Stimulated activated memory B cell treated with anti-CD40 and anti-IgM and Interleukin-4, amounts not matched to agents 10 μg/mL and 1 μg/mL and 100 μg/mL, for 72 hours (primary cell): ENCODE measurements at places on chromosomes 6 and 20.

DNA sequence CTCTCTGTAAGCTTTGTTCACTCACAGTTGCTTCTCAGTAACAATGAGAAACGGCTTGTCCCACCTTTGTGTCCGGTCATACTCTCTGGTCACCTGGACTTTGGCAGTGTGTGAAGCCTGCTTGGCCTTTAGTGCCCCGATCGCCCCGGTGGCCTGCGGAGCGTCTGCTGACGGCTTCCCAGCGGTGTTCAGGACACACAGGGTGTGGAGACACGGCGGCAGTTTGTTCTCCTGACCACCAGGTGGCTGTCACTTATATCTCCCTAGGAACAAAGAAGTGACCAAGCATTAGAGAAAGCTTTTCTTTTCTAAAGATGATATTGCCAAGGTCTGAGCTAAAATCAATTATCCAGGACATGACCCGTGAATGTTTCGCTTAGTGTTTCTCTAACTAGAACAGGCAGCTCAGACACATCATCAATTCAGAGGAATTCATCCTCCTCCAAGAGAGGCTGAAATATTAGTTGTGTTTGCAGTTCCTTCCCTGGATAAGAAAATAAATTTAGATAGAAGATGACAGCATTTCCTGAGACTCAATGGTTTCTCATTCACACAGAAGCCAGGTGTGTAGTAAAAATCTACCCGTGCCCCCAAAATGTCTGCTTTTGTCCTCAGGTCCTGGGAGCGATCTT lies 167.4 kb upstream of the THBS2 start:
- peaks cover 17% of the 10 kb centered on the region for H3K27me3 ChIP-seq
- no peaks in the 10 kb centered on the region for H3K4me1 ChIP-seq
- H3K36me3 ChIP-seq = no peaks in the 10 kb centered on the region
- ATAC-seq = peak; percentile 27
- no peak overlapping the region for H3K27ac ChIP-seq

DNA sequence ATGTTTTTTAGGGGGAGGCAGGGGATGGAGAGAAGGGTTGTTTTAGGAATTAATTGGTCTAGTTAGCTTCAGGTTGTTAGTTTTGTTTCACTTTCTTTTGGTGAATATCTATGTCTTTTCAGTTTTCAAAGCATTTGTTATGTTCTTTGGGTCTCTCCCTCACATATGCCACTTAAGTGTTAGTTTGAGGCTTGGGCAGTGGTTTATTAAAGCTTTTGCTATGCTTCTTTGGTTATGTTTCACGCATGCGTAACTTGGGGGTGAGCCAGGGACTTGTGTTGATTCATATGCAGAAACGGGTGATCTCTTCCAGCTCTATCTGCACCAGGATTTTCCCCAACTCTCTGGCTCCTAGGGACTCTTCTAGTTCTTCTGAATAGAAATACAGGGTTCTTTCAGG lies 11.4 kb upstream of the MMS22L start:
- H3K4me3 ChIP-seq = peak overlapping the region; percentile 12
- no peaks in the 10 kb centered on the region for H3K36me3 ChIP-seq
- H3K4me1 ChIP-seq = peaks cover 6% of the 10 kb centered on the region
- no peak overlapping the region for H3K27ac ChIP-seq
- no peak for ATAC-seq
- H3K27me3 ChIP-seq = peaks cover 25% of the 10 kb centered on the region

GRCh38 chr20:33353013-33353402 lies 48.3 kb downstream of the CDK5RAP1 start:
- peaks cover 42% of the 10 kb centered on the region for H3K36me3 ChIP-seq
- no peaks in the 10 kb centered on the region for H3K4me1 ChIP-seq
- no peak for ATAC-seq
- H3K4me3 ChIP-seq = no peak overlapping the region
- H3K27me3 ChIP-seq = no peaks in the 10 kb centered on the region
- no peak overlapping the region for H3K27ac ChIP-seq

GRCh38 chr6:75882734-75883133 lies 133.7 kb downstream of the MYO6 start:
- no peaks in the 10 kb centered on the region for H3K36me3 ChIP-seq
- no peaks in the 10 kb centered on the region for H3K4me1 ChIP-seq
- no peaks in the 10 kb centered on the region for H3K27me3 ChIP-seq
- no peak overlapping the region for H3K4me3 ChIP-seq
- no peak overlapping the region for H3K27ac ChIP-seq
